ENCODE measurements at places on chromosomes 16 and 17.

- no peak for DNase-seq
Measured at GRCh38 chr17:40499551-40500189, 1.8 kb downstream of the TNS4 start.

DNA sequence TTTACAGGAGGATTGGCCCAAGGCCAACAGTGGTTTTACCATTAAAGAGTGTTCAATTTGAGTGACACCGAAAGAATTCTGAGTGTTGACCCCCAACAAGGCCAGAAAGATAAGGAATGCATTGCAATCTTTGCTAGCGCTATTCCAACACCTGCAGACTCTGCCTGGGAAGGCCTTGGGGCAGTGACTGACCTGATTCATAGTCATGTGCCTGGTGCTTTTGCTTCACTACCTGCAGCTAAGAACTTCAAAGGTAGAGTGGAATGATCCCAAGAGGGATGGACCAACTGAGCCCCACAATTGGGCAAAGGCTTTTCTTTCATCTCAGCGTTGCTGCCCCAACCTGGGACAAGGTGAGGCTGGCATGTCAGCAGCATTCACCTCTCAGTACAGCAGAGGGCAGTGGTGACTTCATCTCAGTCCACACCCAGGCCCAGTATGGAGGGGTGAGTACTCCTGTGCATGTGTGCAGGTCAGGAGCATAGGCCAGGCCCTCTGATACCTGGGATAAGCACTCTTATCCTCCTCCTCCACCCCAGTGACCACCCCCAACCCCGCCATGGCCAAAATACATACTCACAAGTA is 149.6 kb upstream of the GNAO1 start:
- no peak for DNase-seq

- DNase-seq, result peak; percentile 84
Measured at GRCh38 chr16:58661199-58661830, 23.3 kb downstream of the SLC38A7 start.

DNA sequence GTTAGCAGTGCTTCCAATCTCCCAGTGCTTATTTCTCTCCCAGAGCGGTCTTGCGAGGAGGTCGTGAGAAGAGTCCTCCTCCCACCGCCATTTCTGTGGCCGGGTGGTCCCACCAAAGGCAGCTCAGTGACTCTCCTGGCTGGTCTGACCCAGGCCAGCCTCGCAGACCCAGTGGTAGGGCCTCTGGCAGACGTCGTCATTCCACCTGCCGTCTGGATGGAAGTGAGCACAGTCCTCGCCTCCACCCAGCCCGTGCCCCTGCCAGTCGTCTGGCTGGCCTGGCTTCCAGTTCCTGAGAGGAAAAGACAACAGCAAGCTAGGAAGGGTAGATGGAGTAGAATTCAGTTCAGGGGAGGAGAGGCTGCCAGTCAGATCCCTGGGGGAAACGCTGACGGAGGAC is 5.1 kb downstream of the CLEC10A start:
- DNase-seq, result no peak

DNA sequence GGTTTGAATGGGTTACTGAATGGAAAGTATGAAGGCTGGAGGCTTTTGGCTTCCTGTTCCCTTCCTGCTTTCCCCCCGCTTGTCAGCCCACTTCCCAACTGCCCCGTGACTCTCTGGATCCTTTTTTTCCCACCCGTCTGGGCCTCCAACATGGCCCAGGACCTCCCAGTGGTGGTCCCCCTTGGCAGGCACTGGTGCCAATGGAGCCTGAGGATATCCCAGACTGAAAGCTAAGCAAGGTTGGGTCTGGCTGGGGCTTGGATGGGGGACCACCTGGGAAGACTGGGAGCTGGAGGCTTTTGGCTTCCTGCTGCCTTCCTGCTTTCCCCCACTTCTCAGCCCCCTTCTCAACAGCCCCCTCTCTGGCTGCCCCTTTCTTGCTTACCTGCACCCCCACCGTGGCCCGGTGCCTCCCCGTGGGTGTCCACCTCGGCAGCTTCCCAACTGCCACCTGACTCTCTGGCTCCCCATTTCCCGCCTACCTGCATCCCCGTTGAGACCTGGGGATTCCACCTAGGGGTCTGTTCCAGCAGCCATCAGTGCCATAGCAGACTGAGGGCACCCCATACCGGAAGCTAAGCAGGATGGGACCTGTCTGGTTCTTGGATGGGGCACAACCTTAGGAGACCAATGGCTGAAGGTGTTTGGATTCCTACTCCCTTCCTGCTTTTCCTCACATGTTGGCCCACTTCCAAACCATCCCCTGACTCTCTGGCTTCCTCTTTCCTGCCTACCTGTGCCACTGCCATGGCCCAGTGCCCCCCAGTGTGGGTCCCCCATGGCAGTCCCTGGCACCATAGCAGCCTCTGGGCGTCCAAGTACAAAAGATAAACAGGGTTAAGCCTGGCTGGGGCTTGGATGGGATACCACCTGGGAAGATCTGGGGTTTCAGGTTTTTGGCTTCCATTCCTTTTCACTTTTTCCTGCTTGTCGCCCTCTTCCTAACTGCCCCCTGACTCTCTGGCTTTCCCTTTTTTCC is 2295.3 kb downstream of the TP53TG3F start:
- DNase-seq, result no peak

DNA sequence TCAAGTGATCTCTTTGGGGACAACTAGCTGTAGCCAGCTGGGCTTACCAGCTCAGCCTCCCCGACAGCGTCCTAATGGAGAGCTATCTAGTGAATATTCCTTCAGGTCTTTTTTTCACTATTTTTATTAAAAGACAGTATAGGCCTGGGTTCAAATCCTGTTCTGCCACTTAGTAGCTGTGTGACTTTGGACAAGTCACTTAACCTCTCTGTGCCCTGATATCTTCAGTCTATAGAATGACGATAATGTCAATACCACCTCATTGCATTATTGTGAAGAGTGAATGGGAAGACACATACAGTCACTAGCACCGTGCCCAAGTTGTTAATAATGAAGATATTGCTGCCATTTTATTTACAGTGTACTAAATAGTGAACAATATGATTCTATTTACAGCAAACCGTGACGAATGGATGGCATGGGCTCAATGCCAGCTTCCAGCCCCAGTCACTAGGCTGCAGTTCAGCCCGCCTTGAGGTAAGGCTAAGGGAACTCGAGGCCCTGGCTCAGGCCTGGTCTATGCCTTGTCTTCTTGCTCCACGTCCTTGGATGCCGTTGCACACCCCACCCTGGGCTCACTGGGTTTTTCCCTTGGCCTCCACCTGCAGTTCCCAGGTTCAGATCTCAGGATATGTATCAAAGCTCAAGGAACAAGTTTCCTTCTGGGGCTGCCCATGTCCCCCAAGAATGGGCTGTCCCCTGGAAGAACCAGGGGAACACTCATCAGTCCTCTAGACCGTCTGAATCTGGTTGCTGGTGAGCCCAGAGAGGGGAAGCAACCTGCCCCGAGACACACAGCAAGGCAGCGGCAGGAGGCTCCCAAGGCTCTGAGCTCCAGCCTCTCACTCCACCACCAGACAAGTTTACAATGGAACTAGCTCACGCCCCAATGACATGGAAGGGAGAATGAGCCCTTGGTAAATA is 95.4 kb upstream of the TNRC6C start:
- DNase-seq, result no peak

GRCh38 chr17:66604376-66604775 is 230.5 kb upstream of the CACNG5 start:
- DNase-seq, result no peak

DNA sequence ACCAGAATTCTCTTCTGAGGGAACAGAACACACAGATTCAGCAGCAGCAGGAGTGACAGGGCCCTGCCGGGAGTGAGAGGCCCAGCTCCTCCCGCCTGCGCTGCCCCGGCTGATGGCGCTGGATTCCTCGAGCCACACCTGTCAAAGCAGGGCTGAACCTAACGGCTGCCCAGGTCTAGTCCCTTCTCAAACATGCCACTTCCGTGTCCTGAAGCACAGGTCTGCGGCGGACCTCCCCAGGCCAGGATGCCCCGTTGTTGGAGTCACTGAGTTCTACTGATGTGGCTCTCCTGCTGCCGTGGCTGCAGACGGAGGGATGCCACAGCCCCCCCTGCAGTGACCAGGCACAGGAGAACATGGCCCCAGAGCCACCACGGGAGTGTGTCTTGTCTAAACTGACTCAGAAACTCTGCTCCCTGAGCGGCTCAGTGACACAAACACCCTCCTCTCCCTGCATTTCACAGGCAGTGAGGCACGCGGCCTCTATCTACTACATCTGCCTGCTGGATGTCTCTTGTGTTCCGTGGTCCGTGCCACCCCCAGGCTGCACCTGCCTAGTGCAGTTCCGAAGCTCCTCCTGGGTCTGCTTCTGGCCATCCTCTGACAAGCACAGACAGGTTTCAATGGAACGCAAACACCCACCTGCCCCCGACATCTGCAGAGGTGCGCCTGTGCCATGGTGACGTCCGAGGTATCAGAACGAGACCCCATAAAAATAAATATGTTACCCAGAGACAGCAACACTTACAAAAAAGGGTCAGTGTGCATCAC is 44.7 kb upstream of the DNAH17 start:
- no peak for DNase-seq

DNA sequence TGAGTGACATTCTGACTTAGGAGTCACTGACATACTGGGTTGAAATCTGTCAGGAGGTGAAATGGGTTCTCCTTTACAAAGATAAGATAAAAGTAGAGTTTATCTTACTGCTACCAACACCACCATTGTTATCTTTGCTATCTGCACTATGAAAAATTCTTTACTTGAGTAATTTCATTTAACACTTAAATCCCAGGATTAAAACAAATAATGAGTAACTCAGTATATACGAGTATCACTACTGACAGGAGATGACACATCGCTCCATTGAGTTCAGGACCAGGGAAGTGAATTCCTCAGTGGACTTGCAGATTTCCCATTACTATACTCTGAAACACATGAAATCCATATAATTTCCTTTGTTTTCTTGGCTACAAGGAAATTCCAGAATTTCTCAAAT is 242.1 kb upstream of the NLRP1 start:
- no peak for DNase-seq

GRCh38 chr17:57600074-57600473 is 145.0 kb downstream of the CCDC182 start:
- DNase-seq, result peak; percentile 32

- DNase-seq, result no peak
Measured at GRCh38 chr17:63279498-63280230, 166.4 kb downstream of the CYB561 start.

DNA sequence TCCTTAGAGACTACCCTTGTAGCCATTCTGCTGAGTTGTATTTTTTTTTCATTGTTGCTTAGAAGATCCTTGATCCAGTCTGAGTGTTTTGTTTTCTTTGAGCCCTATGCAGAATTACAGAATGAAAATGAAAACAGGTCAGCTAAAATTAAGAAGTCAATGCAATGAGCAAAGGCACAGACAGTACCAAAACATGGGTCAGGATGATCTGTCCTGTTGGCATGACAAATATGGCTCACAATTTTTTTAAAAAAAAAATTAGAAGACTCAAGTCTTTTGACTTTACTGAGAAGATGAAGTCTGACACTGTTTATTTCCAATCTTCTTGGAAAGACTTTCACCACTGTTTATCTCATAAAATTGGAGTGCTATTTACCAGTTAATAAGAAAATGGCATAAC is 32.4 kb downstream of the KCNJ16 start:
- no peak for DNase-seq

DNA sequence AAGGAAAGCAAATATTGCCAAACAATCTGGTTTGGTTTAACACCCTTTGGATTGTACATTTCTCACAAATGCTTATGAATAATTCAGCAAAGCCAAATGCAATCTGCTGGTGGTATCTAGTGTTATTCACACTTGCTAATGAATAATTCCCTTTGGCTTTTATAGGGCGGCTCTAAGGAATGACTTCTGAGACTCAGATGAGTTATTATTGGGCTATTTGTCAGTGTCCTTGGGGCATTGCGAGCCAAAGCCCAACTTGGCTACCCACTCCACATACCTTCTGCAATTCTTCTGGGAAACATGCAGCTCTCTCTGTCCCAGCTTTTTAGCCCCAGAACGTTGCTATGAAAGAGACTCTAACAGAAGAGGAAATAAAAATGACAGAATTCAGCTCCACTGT is 41.1 kb downstream of the FTO start:
- no peak for DNase-seq

- no peak for DNase-seq
Measured at GRCh38 chr17:50194140-50194933, 7.1 kb downstream of the COL1A1 start.

DNA sequence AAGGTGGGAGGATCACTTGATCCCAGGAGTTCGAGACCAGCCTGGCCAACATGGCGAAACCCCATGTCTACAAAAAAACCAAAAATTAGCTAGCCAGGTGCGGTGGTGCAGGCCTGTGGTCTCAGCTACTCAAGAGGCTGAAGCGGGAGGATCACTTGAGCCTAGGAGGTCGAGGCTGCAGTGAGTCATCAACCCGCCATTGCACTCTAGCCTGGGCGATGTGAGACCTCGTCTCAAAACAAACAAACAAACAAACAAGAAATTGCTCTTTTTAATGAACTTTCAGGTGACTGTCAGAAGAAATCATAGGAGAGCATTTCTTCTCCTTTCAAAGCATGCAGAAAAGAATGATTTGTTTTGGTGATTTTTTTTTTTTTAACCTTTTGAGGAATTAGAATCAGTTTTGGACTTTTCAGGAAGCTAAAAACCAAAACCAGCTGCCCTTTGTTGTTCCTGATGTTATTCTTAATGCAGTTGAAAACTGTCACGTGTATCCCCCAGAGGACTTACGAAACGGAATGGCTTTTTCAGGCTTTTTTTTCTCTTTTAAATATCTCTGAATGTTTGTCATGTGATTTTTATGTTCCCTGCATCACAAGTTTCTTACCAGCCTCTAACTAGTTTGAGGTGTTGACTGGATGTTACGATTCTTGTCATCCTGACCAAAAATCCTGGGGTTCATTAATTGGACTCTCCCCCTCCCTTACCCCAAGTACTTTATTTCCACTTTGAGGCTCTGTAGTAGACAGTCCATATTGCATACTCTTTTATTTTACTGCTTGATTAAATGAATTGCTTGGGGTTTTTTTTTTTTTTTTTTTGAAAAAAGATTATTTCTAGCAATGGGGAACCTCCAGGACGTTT is 34.1 kb downstream of the SNX29 start:
- DNase-seq, result no peak

DNA sequence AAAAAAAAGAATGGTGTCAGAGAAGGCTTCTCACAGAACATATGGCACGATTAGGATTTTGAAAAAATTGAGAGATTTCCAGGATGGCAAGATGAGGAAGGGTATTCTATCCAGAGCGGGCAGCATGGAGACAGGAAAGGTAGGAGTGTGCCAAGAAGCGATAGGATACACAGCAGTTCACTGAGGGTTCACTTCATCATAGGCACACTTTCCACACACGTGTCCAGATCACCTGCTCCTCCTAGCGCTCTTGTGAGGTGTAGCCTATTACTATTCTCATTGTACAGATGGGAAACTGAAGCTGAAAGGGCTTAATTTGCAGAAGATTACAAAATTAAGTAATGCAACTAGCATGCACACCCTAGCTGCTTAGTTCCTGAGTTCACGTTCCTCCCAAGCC is 6.2 kb upstream of the ELAC2 start:
- no peak for DNase-seq

Measured in Kasumi-1 (cell line).